ENCODE measurements at places on chromosomes 1 and 21.

DNA sequence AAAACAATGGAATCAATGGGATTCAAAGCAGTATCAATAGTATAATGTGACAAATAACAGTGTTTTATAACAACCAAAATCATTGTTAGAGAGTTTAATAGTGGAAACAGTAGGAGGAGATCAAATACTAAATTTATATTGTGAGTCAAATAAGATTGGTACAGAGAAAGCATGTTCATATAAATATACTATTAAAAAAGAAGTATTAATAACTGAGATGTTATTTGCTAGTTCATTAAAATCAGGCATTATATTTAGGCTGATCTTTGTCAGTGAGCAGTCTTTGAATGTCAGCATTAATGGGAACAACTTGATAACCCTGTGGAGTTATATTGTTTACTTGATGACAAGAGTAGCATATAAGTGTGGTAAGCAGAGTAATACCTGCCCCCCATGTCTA lies 30.6 kb downstream of the PRKAA2 start:
- DNase-seq, result no peak

DNA sequence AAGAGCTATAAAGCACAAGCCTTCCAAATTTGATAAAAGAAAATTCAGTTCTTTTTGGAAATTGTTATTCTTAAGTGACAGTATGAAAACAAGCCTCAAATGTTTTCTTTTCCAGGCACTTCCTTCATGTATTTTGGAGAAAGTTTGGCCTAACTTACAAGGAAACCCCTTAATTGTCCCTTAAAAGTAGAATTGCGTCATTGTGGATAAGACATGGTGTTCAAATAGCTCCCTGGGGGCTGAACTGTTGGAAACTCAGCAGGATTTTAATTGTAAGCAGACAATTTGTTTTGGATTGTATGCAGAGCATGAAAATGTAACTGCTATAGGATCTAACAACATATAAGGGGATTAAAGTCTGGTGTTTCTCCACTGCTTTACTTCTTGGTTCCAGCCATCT lies 35.4 kb upstream of the FGGY start:
- DNase-seq, result no peak

DNA sequence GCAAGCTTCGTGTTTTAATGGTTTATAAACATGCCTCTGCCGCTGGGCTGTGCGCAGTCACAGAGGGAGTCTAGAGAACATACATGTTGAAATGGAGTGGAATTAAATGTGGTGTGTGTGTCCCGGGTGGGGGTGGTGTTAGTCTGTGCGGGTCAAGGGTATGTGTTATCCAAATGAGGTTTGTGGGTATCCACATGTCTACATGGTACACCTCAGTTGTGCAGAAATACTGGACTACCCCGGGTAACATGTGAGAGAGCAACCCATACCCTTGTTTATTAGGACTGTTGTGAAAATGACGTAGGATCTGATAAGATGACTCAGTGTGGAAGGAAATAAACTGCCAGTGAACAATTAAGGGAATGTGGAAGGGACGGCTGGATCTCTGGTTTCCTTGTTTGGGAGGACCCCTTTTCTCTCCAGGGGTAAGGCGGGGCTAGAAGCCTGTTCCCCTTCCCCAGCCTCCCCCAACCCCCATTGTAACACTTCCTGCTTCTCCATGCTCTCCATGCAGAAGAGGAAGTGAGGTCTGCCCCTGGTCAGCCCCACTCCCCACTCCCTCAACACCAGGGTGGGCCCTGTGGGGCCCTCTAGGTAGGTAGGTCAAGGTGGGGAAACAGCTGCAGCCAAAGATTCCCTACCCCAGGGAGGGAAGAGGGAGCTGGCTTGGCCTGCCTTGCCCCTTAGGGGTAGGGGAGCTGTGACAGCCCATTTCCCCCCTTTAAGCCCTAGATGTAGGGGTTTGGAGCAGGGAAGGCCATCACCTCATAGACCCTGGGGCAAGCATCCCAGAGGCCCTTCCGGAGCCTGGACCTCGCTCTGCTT lies 690 bp downstream of the EPS8L3 start:
- DNase-seq, result no peak

DNA sequence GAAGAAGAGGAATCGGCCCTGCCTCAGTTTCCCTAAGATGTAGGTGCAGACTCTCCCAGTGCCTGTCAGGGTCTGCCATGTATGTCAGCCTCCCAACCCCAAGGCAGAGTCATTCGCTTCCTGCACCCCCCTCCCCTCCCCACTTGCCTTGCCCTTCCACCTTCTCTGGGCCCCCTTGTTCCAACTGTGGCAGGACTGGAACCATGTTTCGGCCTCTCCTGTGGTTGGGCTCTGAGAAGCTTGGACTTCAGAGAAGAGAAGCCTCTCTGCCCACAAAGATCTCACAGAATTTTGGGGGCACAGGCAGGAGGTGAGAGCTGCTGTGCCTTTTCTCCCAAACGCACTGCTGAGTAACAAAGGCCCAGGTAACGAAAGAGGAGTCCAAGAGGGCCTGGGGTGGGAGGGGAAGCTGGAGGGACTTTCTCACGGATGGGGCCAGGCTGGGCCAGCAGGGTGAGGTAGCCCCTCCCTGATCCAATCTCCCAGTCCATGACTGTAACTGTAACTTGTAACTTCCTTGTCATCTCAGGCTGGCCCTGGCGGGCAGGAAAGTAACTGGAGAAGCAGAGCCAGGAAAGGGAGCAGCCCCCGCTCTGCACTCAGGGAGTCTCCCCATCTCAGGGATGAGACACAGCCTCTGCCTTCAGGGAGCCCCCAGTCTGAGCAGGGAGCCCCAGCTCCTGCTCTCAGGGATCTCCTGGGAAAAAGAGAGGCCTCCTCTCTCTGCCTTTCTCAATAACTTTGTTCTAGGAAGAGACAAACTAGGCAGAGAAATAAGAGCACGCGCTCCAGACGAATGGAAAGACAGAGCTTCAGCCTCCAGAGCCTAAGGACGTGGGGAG lies 11.3 kb downstream of the CRABP2 start:
- DNase-seq, result no peak

- no peak for DNase-seq
Observed at GRCh38 chr1:44693159-44693558, 18.6 kb downstream of the ARMH1 start.

GRCh38 chr1:18849261-18849711 lies 10.2 kb downstream of the TAS1R2 start:
- DNase-seq, result no peak

DNA sequence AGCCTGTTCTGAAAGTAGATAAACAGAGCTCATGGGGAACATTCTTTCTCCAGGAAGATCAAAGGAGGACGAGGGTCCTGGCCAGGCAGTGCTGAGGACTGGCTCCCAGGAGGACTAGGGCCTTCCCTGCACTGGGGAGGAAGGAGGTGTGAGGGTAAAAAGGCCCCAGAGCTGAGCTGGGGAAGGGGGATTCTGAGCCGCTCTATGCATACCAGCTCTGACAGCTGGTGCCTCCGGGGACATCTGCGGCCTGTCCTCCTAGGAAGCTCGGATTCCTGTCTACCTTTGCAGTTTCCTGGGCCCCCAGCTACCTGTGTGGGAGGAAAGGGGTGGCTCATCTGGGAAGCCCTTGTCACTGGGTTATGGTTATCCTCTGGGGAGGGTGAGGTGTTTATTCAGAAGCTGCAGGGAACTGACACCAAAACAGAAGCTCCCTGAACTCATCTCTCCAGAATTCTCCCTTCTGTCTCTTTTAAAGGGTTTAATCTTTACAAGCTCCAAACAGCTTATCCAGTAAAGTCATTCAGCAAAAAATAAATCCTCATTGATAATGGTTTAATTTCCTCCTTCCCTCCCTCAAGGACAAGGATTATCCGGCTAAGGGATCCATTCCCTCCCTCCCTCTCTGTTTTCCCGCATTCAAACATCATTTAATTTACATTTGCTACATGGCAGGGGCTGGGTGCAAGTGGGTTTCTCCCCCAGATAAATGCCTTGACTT lies 31.0 kb downstream of the NENF start:
- no peak for DNase-seq

DNA sequence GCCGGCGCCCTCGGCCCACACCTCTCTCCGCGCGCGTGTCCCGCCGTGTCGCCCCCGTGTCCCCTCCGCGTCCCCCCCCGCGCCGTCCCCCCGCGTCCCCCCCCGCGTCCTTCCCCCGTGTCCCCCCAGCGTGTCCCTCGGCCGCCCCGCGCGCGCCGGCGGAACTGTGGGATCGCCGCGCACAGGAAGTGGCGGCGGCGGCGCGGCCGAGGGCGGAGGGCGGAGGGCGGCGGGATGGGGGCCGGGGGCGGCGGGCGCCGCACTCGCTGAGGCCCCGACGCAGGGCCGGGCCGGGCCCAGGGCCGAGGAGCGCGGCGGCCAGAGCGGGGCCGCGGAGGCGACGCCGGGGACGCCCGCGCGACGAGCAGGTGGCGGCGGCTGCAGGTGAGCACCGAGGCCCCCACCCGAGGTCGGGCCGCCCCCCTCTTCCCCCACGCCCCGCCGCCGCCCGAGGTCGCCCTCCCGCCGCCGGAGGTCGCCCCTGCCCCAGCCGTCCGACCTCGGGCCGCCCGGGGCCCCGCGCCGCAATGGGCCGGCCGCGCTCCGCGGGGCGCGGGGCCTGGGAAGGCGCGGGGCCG lies at the start of gene AGPAT3:
AGPAT3 (plus strand) TSS at position 262 of the 578 bp plus-strand sequence. CDS start 94,459 bp downstream, outside the sequence.
- peak; percentile 30 for DNase-seq

DNA sequence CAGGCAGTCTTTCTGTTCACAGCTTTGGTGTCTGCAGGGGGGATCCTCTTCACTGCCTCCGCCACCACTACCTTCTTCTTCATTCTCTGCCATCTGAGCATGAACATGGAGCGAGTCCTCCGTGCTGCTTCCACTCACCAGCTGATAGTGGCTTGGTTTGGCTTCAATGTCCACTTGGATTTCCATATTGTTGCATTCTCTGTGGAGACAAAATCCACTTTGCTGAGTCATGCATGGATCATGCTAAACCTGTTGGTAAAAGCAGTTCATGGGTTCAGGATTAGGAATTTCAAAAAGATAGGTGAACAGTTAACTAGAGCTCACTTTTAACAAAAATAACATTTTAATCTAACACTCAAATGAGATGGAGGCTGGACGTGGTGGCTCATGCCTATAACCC lies 27.5 kb downstream of the RNF19B start:
- no peak for DNase-seq

GRCh38 chr1:117209094-117209493 lies 1.6 kb downstream of the VTCN1 start:
- DNase-seq, result no peak

GRCh38 chr21:31284797-31285397 lies 59.2 kb downstream of the TIAM1 start:
- no peak for DNase-seq

- no peak for DNase-seq
Observed at GRCh38 chr1:100246738-100247137, 2.9 kb downstream of the DBT start.

DNA sequence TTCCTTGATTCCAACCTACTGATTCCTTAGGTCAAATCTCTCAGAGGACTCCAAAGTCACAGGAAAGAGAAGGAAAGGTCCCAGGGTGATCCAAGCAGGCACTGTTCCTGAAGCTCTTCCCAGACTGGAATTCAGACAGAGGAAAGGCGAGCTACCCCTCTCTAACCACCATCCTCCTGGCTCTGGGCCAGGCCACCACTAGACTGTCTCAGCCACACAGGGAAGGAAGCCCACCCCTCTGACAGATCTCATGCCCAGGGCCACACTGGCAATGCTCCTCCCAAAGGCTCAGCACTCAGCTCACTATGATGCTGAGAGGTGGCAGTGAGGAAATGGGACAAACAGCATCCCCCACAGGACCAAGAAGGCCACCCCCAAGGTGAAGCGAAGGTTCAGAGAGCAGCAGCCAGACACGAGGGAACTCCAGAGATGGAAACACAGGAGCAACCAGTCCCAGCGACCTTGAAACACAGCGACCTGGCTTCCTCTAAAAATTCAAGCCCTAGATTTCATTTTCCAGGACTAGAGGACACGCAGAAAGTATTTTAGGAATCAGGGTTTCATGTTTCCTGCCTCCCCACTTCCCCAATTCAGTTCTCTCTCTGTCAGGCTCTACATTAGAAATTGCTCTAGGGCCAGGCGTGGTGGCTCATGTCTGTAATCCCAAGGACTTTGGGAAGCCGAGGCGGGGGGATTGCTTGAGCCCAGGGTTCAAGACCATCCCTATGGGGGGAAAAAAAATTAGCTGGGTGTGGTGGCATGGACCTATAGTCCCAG lies 18.8 kb downstream of the PIK3C2B start:
- DNase-seq, result no peak

GRCh38 chr1:3019007-3019515 lies 2.2 kb upstream of the ACTRT2 start:
- no peak for DNase-seq

DNA sequence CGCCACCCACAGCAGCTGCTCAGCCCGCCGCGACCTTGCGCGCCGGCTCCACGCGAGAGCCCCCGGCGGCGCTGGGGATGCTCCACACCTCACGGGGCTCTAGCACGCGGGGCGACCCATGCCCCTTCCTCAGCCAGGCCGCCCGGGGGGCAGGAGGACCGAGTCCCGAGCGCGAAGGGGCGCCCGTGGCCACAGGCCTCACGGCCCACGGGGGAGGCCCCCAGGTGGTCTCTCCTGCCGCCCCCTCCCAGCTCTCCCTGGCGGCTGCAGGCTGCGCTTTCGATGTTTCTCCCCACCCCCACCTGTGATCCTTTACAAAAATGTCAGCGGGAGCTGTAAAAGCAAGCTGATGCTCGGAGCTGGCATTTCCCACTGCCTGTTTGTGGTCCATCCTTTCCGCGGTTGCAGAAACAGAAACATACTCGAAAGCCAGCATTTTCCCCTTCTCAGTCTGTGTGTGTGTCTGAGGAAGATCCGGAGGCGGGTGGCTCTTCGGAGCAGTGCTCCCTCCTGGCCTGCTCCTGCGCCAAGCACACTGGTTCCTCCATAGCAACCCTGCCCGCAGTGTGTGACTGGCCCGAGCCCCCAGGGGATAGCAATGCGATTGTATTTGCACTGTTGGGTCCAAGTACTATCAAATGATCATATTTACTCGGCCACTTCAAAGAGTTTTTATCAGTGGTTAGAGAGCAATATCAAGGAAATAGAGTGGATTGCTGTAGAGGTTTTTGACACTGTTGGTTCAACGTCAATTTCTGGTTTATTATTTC lies 2.1 kb downstream of the KIF26B start:
- no peak for DNase-seq

- DNase-seq, result no peak
Observed at GRCh38 chr1:68285046-68285445, 52.7 kb upstream of the WLS start.

DNA sequence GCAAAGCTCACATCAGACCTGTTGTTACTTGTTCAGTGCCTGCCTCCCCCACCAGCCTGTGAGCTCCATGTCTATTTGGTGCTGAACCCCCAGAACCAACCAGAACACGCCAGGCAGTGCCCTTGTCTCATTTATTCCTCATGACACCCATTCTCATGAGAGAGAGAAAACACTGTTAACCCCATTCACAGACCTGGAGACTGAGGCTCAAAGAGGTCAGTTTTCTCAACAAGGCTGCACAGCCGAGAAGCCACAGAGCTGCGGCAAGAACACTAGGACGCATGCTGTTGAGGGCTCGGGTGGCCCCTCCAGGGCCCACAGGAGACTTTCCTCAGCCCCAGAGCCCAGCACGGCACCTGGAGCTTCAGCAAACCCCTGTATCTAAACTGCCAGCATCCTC lies 13.1 kb downstream of the KCNN3 start:
- DNase-seq, result no peak

GRCh38 chr1:86537928-86538695 lies 8.8 kb upstream of the CLCA4 start:
- no peak for DNase-seq

Data from immature natural killer cell (primary cell).